MG63 (cell line): ENCODE measurements at places on chromosomes 5 and 9. TPM values are rescaled to one million over a fixed set of nuclear protein-coding genes. Genes with fewer than 3 reads are reported as not detected.

GRCh38 chr5:97560599-97560993 lies 377.5 kb upstream of the RIOK2 start:
- no peak for DNase-seq

GRCh38 chr5:179318221-179318955 lies 26.9 kb downstream of the ADAMTS2 start:
- no peak for DNase-seq

GRCh38 chr9:135790356-135790755 lies 88.4 kb downstream of the KCNT1 start:
- DNase-seq = no peak

DNA sequence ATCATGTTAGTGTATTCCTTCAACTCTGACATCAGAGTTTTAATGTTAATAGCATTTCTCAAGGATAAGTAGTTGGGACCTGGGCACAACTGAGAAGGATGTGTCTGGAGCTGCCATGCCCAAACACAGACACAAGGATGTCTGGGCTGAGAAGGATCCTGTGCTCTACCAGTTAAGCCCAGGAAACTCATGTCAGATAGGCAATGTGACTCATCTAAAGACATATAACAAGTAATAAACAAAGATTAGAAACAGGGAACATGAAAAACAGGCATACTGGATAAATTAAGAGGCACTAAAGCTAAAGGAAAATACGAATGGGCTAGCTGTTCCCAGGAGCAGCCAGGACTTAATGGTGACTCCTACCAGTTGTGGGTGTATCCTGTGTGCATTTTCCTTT lies 9.1 kb upstream of the EGFLAM start:
- DNase-seq = no peak

- no peak for DNase-seq
Observed at GRCh38 chr9:104915753-104916152, 12.2 kb downstream of the ABCA1 start.

GRCh38 chr5:121797681-121798518 lies 53.8 kb upstream of the FTMT start:
- no peak for DNase-seq

DNA sequence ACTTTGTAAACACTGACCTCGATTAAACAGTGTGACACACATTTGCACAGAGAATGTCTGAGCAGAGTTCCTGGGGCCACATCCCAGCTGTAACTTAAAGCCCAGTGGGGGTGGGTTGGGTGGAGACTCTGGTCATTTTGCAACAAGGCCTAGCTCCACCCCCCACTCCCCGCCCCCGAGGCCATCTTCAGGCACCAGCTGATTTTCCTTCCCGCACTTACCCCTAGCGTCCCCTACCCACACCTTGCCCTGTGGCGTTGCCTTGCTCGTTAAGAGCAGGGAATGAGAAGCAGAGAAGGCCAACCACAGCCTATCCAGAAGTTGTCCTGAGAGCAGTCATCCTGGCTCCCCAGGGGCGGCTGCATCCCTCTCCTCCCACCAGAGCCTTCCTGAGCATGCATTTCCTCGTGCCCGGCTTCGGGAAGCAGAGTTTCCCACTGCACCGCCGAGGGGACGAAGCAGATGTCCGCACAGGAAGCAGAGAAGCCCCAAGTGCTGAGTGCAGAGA lies 101.7 kb upstream of the SARDH start:
- no peak for DNase-seq

- no peak for DNase-seq
Observed at GRCh38 chr9:136588663-136589464, 43.0 kb upstream of the NOTCH1 start.

The TAF11L10 gene
- not detected in 2 replicates for total RNA-seq

The PCDHA7 gene
- 0.10 TPM in 1 of 2 replicates, not detected in the other for total RNA-seq

The QRFP gene
- not detected in 2 replicates for total RNA-seq
